ENCODE measurements at places on chromosomes 6 and 20.

DNA sequence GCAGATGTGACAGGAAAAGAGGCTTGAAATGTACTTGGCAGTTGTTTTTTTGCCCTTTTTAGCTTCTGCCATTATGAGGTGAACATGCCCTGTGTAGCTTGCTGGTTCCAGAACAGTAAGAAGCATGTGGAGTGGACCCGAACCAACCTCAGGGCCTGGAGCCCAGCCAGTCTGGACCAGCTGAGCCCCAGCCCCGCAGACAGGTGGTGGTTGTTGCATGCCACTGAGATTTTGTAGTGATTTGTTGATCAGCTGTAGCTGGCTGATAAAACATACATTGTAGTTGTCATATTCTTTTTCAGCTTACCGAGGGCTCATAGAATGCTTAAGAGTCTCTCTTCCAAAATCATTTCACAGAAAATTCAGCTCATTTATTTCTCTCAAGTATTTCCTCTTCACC lies 182.2 kb downstream of the FARS2 start:
- DNase-seq: no peak

GRCh38 chr6:24481449-24481848 lies 7.9 kb downstream of the GPLD1 start:
- DNase-seq: no peak

- no peak for DNase-seq
Measured at GRCh38 chr20:24546232-24546892, 76.9 kb downstream of the SYNDIG1 start.

- no peak for DNase-seq
Measured at GRCh38 chr6:33420491-33421343, 852 bp downstream of the SYNGAP1 start.

- DNase-seq: no peak
Measured at GRCh38 chr6:148591656-148592055, 155.2 kb upstream of the UST start.

GRCh38 chr6:113412589-113413357 lies 444.4 kb upstream of the MARCKS start:
- no peak for DNase-seq

DNA sequence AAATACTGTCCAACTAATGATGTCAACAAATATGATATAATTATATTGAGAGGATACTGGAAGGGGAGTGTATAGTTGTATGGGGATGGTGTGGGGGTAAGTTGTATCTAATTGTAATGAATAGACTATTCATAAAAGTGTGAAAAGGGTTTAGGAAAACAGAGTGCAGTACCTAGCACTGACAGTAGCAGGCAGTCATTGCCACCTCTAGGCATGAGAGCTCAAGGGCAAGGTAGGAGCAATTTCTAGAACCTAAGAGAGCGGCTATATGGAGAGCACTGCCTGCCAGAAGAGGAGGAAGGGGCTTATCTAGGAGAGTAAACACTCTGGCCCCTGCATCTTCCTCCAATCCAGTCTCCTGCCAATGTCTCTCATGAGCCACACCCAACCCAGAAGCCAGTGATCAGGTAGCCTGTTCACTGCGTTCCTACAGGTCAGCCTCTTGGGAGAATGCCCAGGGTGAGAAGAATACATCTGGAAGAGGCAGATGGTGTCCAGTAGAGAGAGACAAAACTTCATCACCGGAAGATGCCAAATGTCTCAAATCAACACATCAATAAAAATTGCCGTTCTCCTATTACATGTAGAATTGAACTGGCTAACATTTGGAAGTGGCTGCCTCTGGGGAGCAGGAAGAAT lies 200.0 kb downstream of the LY86 start:
- DNase-seq: no peak

DNA sequence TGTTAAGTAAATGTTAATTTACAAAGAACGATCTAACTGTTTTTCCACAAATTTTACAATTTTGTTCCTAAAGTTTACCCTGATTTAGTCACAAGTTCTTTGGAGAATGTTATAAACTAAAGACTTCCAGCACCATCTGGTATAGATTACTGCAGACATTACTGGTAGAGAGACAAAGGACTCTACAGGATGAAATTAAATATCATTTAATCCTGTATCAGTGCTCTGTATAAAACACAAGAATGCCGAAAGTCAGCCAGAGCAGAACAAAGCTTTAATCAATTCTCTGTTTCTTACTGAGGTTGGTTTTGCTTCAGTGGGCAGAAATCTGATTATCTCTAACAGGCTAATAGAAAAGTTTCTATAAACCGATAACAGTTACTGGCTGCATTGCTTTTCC lies 763.6 kb downstream of the TENT5A start:
- no peak for DNase-seq

GRCh38 chr6:55198715-55199114 lies 24.4 kb downstream of the HCRTR2 start:
- no peak for DNase-seq

GRCh38 chr6:42937548-42938427 lies 8.5 kb downstream of the CNPY3 start:
- DNase-seq: no peak

DNA sequence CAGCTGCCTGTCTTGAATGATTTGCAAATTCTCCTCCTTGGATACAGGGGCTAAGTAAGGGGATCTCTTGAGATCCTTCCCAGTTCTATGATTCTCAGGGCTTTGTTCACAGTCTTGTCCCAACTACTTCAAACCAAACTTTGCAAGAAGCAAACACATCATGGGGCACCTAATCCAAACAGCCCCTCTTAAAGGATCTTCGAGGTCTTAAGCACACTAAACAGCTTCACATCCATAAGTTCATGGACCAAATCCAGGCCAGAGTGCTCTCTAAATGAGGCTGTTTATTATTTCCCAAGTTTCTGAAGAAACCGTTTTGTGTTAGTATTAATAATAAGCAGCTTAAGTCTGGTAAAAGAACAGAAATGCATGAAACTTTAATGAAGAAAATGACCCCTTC lies 75.2 kb downstream of the KIF6 start:
- no peak for DNase-seq

DNA sequence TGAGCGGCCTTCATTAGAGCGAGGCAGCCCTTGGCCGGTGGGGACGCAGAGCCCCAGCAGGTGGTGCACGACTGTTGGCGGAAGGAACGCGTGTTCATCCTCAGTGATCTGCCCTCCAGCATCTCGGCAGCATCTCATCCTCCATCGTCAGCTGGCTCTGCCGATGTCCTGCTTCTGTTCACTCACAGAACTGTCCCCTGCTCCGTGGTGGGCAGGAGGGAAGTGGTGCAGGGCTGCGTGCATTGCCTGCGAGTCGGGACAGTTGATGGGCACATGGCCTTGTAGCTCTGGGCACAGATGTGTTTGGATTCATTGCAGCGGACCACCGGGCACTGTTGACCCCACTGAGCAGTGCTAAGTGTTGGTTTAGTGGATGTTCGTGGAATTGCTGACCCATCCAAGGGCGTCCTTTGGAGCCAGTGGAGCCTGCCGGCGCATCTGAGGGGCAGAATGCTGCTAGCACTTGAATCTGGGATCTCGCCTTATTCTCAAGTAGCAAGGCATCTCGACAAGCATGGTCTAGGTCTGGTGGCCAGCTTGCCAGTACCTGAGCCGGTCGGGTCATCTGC lies 6.7 kb upstream of the SLC17A9 start:
- no peak for DNase-seq

- DNase-seq: no peak
Measured at GRCh38 chr6:100342830-100343229, 121.9 kb downstream of the SIM1 start.

GRCh38 chr6:41799559-41799911 lies 12.0 kb downstream of the TOMM6 start:
- no peak for DNase-seq

- DNase-seq: no peak
Measured at GRCh38 chr6:123467392-123467791, 169.4 kb downstream of the TRDN start.

DNA sequence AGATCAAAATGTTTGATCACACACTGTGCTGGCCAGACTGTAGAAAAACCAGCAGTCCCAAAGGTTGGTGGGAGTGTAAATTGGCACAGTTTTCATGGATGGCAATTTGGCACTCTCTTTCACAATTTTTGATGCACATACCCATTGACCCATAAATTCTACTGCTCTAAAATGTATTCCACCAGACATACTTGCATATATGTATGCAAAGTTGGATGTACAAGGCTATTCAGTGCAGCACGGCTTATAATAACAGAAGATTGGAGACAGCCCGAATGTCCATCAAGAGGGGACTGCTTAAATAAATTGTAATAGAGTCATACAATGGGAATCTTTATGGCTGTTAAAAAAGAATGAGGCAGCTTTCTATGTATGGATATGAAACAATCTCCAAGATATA lies 101.7 kb upstream of the TOP1 start:
- no peak for DNase-seq

GRCh38 chr20:63176427-63177133 lies 39.4 kb downstream of the YTHDF1 start:
- DNase-seq: no peak

DNA sequence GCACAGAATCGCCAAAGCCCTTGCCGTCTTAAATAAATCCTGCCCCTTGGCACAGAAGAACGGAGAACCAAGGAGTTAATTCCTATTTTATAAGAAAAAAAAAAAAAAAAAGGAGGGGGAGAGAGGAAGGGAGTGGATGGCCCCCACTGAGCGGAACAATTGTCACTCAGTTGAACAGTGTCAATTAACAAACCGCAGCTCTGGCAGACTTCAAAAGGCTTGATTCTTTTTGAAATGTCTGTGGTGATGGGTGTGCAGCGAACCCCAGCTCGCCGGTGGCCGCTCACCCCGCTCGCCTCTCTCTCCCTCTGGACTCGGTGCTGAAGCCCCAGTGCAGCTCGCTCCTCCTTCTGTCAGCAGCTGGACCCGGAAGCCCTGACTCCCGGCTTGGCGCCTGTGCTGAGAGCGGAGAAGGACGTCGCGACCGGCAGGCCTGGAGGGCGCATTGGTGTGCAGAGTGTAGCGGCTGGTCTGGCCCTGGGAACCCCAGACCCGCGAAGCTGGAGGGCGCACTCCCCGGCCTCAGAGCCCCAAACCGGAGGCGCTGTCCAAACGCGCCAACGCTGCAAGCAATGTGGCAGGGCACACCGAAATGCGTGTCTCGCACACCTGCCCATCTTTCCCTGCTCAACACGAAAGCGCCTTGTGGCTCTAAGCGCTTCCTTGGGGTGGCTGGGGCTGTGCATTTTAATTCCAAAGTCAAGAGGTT lies 3.4 kb downstream of the LINC00237 start:
- DNase-seq: peak; percentile 24

GRCh38 chr6:70709826-70710225 lies 42.1 kb downstream of the SMAP1 start:
- DNase-seq: no peak

DNA sequence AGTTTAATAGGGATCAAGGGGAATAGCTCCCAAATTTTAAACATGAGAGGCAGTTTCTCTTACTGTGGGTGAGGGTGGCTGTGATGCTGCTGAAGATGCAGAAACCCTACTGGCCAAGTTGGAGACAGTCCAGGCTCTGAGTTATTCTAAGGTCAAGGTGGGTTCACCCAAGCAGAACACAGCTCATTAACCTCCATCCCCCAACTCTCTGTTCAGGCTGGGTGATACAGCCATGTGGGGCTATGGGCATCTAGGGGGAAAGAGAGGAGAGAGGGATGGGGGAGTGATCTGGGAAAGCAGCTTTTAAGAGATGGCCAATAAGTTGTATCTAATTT lies 18.9 kb upstream of the TRAM2 start:
- DNase-seq: no peak

- DNase-seq: no peak
Measured at GRCh38 chr6:143400258-143401067, 50.0 kb downstream of the ADAT2 start.

Data from stimulated activated CD4-positive, alpha-beta T cell treated with anti-CD3 and anti-CD28 coated beads, Interleukin-4, amount 100 ng/mL, for 1 hour (primary cell).